ENCODE measurements at places on chromosomes 7 and 10.

DNA sequence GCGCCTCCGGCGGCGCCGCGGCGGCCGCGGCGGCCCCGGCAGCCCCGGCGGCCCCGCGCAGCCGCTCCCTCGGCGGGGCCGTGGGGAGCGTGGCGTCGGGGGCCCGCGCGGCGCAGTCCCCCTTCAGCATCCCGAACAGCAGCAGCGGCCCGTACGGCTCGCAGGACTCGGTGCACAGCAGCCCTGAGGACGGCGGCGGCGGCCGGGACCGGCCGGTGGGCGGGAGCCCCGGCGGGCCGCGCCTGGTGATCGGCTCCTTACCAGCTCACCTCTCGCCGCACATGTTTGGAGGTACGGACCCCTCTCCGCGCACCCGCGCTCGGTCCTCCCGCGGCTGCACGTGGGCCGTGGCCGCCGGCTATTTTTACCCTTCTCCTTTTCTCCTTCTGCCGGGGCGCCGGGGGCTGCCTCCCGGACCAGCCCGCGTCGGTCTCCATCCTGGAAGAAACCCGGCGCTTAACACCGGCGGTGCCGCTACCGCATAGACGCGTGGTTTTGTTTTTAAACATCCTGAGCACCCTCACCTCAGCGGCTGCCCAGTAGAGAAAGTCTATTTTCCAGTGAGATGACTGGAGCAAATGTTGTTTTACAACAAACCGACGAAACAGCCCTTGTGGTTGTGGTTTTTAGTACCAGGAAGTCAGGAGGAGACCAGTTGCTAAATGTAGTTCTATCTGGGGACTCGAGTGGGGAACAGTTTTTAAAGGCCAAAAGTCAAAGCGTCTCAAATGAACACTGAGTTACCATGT is 1.3 kb downstream of the ZNRF2 start:
- peak; percentile 69 for DNase-seq

DNA sequence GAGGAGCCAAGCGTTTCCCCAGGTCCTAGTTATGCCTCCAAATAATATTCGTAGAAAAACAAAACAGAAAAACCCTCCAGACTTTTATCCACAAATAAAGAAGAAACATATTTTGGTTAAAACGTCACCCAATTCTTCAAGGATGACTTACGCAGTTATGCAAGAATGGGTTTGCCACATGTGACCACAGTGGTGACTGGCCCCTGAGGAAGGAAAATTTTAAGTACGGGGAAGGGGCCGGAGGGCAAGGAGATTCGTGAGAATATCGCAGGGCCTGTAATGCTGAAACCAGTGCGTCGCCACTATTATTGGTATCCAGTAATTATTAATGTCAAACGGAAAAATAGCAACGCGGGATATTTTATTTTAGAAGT is 537 bp upstream of the MRPS24 start:
- DNase-seq: peak; percentile 57

DNA sequence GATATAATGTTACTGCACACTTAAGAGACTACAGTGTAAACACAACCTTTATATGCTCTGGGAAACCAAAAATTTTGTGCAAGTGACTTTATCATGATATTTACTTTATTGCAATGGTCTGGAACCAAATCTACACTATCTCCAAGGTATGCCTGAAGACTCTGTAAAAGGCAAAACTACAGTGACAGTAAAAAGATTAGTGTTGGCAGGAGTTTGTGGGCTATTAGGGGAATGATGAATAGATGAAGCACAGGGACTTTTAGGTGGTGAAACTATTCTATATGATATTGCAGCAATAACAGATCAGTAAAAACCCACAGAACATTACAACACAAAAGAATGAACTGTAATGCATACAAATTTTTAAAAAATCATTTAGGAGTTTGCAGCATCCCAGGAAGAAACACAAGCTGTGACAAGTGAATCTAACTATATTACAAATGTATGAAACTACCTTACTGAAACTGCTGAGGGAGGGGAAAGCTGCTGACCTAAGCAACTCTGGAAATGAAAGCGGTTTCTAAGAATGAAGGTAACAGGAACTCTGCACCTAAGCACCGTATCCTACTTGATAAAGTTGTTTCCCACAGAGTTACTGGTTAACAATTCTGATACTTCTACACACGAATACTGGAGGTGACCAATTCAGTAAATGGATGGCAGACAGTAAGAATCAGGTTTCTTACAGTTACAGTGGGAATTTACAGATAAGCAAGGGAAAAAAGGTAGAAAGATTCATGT is 82.6 kb downstream of the ATE1 start:
- DNase-seq: no peak

DNA sequence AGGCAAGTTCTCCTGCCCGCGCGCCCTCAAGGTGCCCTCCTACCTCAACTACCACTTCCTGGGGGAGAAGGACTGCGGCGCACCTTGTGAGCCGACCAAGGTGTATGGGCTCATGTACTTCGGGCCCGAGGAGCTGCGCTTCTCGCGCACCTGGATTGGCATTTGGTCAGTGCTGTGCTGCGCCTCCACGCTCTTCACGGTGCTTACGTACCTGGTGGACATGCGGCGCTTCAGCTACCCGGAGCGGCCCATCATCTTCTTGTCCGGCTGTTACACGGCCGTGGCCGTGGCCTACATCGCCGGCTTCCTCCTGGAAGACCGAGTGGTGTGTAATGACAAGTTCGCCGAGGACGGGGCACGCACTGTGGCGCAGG is 1.4 kb downstream of the FZD1 start:
- DNase-seq: no peak

GRCh38 chr7:121797657-121798452 is 75.1 kb upstream of the PTPRZ1 start:
- DNase-seq: no peak

DNA sequence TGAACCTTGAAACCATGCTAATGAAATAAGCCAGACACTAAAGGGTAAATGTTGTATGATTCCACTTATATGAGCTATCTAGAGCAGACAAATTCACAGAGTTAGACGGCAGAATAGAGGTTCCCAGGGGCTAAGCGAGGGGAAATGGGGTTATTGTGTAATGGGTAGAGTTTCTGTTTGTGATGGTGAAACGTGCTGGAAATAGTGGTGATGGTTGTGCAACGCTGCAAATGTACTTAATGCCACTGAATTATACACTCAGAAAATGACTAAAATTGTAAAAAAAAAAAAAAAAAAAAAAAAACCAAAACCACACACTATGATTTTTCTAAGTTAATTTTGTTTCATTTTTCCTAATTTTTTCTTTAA is 30.0 kb downstream of the SFXN4 start:
- DNase-seq: peak; percentile 33

DNA sequence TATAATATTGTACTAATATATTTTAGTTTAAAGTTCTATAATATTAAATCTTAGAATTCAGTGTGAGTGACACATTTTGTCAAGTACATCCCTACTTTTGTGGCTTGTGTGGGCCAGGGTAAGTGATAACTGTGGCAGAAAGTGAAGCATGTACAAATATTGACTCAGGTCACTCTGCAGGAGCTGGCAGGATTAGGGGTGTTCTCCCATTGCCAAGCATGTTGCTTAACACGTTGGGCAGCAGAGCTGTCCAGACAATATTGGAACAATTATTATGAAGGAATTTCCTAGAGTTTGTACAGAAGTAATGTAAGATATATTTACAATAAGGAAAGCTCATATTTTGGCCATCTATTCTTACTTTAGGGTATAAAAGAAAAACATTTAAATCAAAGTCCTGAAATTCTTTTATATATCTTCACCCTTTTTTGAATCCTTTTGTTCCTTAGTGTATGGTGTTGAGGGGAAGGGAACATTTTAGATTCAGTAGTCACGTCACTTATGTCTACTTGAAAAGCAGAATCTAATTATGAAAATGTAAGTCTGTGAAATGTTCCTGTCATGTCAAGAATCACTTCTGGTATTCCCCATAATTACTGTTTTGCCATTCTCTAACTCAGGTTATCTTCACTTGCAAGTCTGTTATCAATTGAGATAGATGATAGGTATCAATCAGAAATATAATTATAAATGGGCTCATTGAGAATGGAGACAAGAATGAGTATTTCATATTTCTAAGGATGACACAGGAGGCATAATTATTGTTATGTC is 4.0 kb downstream of the HDAC9 start:
- DNase-seq: no peak

All from CD4-positive, alpha-beta T cell treated with Interferon alpha-2 for 1 hour (primary cell).